ENCODE measurements at places on chromosomes 16 and 17. TPM values are rescaled to one million over a fixed set of nuclear protein-coding genes. Genes with fewer than 3 reads are reported as not detected.

DNA sequence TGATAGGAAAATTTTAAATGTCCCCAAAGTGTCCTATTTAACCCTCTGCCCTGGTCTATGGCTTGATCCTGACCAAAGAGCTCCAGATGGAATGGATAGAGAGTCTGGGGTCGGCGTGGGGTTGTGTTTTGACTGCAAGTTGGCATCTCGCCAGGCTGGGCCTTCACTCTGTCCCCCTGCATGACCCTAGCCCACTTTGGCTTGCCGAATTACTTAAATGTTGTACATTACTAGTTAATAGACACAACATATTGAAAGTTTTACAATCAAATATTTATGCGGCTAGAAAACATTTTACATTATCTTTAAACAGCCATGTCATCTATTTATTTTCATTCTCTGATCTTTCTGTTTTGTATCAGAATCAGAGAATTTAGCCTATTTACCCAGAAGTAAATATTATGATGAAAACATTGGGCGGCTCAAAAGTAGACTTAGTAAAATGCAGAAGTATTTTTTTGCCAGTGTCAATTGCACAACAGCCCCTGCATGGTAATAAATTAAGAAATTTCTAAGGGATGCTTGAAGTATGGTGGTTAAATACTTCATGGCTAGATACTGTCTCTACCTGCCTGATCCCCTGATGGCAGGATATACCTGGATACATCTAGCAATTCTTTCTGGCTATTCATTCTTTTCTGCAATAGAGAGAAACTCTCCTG is 18.8 kb upstream of the MYOCD start:
- no peak overlapping the region for H3K4me3 ChIP-seq
- H3K27me3 ChIP-seq: peaks cover 45% of the 10 kb centered on the region
- DNase-seq: no peak

- H3K4me1 ChIP-seq: peaks cover 5% of the 10 kb centered on the region
- H3K36me3 ChIP-seq: no peaks in the 10 kb centered on the region
- H3K27me3 ChIP-seq: peaks cover 17% of the 10 kb centered on the region
- H3K27ac ChIP-seq: no peak overlapping the region
These were observed 137.2 kb downstream of the UTP18 start for GRCh38 chr17:51397361-51398127.

- peaks cover 11% of the 10 kb centered on the region for H3K36me3 ChIP-seq
- no peaks in the 10 kb centered on the region for H3K27me3 ChIP-seq
- peak overlapping the region; percentile 8 for H3K27ac ChIP-seq
- no peak overlapping the region for H3K4me3 ChIP-seq
- H3K4me1 ChIP-seq: no peaks in the 10 kb centered on the region
These were observed 151.6 kb downstream of the PHKB start for GRCh38 chr16:47612711-47613110.

DNA sequence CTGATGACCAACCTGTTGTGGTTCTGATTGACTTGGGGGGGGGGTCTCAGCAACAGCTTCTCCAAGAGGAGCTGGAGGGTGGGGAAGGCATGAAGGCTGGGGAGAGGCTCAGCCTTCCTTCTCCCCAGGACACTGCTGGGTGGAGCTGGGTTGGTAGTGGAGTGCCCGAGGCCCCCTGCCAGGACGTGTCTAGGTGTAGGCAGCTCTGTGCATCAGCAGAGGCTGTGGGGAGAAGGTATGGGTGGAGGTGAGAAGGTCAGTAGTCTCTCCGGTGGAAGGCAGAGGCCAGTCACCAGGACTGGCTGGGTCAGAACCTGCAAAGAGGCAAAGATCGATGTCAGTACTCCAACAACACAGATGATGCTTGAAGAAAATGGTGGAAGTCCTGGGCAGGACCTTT is 3.9 kb downstream of the CHAD start:
- no peaks in the 10 kb centered on the region for H3K27me3 ChIP-seq
- H3K4me1 ChIP-seq: no peaks in the 10 kb centered on the region
- H3K36me3 ChIP-seq: peaks cover 12% of the 10 kb centered on the region

- H3K27me3 ChIP-seq: no peaks in the 10 kb centered on the region
- no peak overlapping the region for H3K4me3 ChIP-seq
- peaks cover 5% of the 10 kb centered on the region for H3K36me3 ChIP-seq
- DNase-seq: no peak
- H3K27ac ChIP-seq: no peak overlapping the region
These were observed 59.7 kb downstream of the ABCC6 start for GRCh38 chr16:16163571-16163970.

DNA sequence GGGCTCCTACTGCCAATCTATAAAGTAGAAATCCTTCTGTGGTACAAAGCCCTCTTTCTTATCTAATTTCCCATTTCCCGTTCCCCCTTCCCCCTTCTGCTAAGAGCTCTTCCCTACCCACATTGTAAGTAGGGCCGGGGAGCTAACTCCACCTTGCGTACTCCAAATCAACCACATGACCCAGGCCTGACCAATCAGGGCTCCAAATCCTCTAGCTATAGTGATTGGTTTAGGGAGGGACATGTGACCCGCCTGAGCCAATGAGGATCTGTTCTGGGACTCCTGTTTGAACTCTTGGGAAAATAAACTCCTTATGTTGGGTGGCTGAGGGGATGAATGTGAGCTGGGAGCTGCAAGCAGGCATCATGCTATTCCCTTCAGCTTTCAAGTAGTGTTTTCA is 40.9 kb upstream of the MEOX1 start:
- H3K4me3 ChIP-seq: no peak overlapping the region
- no peak overlapping the region for H3K27ac ChIP-seq
- no peak for DNase-seq
- H3K4me1 ChIP-seq: peaks cover 6% of the 10 kb centered on the region
- H3K36me3 ChIP-seq: no peaks in the 10 kb centered on the region

DNA sequence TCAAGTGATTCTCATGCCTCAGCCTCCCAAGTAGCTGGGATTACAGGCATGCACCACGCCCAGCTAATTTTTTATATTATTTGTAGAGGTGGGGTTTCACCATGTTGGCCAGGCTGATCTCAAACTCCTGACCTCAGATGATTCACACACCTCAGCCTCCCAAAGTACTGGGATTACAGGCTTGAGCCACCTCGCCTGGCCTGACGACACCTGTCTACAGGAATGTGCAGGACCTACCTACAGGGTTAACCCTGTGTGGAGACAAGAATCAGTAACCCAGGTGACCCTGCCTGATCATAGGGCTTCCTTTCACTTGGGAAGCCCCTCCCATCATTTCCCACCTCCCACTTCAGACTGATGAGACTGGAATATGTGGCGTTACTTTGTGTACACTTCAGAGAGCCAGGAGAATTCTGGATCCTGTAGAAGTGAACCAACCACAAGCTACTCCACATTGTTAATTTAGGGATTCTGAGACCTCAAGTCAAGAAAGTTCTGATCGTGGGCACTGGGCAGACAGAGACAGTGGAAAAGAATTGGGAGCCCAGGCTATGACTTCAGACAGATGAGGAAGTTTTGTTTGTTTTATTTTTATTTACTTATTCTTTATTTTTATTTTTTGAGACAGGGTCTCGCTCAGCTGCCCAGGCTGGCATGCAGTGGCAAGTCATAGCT is 5.7 kb upstream of the MILR1 start:
- H3K4me3 ChIP-seq: no peak overlapping the region
- H3K36me3 ChIP-seq: peaks cover 6% of the 10 kb centered on the region
- peak; percentile 24 for DNase-seq
- H3K4me1 ChIP-seq: peaks cover 5% of the 10 kb centered on the region

DNA sequence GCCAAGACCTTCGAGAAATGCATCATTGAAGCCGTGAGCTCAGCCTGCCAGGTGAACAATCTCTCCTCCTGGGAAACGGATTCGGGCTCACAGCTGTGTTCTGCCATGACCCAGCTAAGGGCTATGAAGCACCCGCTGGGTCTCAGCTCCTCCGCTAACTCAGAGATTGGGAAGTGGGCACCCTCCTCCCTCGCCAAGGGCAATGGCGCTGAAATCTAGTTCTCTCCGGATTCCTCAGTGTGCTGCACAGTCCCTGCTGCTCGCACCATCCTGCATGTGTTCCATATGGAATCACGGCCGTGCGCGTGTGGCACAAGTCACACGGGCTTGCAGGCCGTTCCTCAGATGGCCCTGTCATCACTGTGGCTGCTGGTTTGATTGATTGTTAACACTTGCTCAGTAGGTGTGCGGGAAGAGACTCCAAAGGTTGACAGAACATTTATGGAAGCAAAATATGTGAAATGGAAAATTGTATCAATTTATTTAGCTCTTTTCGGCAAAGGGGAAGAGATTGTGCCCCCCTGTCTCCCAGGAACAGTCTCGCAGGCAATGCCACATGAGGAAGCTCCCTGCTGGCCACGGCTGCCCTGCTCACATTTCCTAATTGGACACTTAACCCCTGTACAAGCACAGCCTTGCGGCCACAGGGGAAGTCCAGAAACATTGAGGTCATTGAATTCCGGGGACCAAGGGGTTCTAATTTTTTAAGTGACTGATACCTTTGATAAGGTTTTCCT is 58.8 kb downstream of the RNF213 start:
- no peaks in the 10 kb centered on the region for H3K4me1 ChIP-seq
- H3K27ac ChIP-seq: no peak overlapping the region
- no peaks in the 10 kb centered on the region for H3K27me3 ChIP-seq
- no peak overlapping the region for H3K4me3 ChIP-seq

DNA sequence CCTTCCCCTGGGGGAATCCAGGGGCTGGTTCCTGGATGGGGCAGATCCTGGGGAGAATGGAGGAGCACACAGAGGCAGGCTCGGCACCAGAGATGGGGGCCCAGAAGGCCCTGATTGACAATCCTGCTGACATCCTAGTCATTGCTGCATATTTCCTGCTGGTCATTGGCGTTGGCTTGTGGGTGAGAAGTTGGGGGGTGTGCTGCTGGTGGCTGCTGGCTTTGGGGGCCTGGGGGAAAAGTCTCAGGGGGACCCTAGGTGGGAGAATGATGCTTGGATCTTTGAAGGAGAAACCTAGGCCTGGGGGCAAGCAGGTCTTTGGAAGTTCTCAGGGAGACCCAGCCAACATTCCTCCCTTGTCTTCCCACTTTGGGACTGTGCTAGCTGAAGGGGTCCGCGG is at the start of gene SLC5A2:
TSS of gene SLC5A2 (plus strand) at position 43 of the 400 bp plus-strand sequence. CDS start at position 57, 14 bp downstream.
- H3K4me3 ChIP-seq: no peak within 1 kb of the TSS
- DNase-seq: no peak
- no peak within 1 kb of the TSS for H3K27ac ChIP-seq

- H3K36me3 ChIP-seq: peaks cover 54% of the 10 kb centered on the region
- H3K4me3 ChIP-seq: no peak overlapping the region
- peak; percentile 31 for DNase-seq
- H3K27ac ChIP-seq: peak overlapping the region; percentile 9
- no peaks in the 10 kb centered on the region for H3K27me3 ChIP-seq
These were observed 37.9 kb downstream of the TSC2 start for GRCh38 chr16:2085669-2086068.

GRCh38 chr16:22235839-22236745 is 30.0 kb downstream of the EEF2K start:
- H3K4me3 ChIP-seq: no peak overlapping the region
- peaks cover 16% of the 10 kb centered on the region for H3K4me1 ChIP-seq
- H3K27ac ChIP-seq: peak overlapping the region; percentile 59
- peak; percentile 58 for DNase-seq
- peaks cover 42% of the 10 kb centered on the region for H3K36me3 ChIP-seq

DNA sequence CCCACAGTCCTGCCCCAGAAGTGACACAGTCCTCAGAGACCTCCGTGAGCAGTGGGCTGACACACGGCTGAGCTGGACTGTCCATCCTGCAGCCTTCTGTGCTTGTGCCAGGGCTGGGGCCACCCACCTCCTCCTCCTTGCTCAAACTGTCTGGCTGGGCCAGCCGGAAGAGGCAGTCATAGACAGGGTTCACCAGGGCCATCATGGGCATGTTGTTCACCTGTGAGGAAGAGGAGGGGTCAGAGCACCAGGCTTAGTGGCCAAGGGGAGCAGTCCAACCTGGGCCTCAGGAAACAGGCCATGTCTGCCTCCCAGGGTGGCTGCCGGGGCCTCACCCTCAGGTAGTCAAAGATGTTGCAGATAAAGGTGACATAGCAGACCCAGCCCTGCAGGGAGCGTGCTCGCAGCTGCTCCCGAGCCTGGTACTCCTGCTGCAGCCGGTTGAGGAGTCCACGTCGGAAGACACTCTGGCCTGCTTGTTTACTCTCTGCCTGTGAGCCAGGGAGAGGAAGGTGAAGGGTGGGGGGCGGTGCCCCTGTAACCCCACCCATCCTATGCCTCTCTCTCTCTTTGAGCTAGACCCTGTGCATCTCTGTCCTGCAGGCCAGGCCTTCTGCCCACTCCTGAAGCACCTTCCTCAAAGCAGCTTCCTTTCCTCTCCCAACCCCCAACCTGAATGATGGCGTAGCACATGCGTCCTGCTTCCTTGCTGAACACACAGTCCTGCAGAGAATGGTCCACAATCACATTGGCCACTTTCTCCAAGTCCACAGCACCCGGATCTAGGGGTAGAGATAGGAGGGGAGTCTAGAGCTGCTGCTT is 3.4 kb downstream of the MIF4GD start:
- no peaks in the 10 kb centered on the region for H3K27me3 ChIP-seq
- H3K4me3 ChIP-seq: no peak overlapping the region
- peaks cover 47% of the 10 kb centered on the region for H3K36me3 ChIP-seq
- peaks cover 20% of the 10 kb centered on the region for H3K4me1 ChIP-seq

GRCh38 chr16:21224800-21225199 is 8.7 kb upstream of the ANKS4B start:
- no peaks in the 10 kb centered on the region for H3K36me3 ChIP-seq
- no peak overlapping the region for H3K27ac ChIP-seq

SMPD3 gene
- total RNA-seq: 0.25 TPM

TBX4 gene
- not detected for total RNA-seq

TEX19 gene
- total RNA-seq: not detected

KRTAP2-2 gene
- not detected for total RNA-seq

CHD9 gene
- total RNA-seq: 62.9 TPM

SYNGR2 gene
- total RNA-seq: 52.2 TPM

ASPA gene
- 0.54 TPM for total RNA-seq

VAMP2 gene
- total RNA-seq: 37.7 TPM

ASGR2 gene
- not detected for total RNA-seq

All from MCF 10A (cell line).